Eye (tissue), 1 donor: ENCODE measurements at places on chromosomes 1 and 21.

- no peak for DNase-seq
Measured at GRCh38 chr21:33055991-33056390, 13.9 kb upstream of the OLIG1 start.

DNA sequence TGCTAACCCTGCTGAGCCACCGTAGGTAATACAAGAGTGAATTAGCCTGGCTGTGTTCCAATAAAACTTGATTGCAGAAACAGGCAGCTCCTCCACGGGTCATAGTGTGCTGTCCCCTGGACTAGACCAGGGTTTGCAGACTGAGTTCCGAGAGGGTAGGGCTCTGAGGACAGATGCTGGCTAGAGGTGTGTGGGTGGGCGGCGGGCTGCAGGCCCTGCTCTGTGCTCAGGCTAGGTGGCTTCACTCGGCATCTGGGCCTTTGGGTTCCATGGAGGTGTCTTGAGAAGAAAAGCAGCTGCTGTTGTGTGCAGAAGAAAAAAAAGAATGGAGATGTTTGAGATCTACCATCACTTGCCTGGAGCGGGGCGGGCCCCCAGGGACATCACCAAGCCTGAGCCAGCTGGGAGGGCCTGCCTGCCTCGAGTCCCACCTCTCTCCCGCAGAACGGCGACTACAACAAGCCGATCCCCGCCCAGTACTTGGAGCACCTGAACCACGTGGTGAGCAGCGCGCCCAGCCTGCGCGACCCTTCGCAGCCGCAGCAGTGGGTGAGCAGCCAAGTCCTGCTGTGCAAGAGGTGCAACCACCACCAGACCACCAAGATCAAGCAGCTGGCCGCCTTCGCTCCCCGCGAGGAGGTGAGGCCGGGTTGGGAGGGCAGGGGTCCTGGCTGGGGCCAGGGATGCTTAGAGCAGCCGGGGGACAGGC is 7.9 kb downstream of the TMEM201 start:
- no peak for DNase-seq

DNA sequence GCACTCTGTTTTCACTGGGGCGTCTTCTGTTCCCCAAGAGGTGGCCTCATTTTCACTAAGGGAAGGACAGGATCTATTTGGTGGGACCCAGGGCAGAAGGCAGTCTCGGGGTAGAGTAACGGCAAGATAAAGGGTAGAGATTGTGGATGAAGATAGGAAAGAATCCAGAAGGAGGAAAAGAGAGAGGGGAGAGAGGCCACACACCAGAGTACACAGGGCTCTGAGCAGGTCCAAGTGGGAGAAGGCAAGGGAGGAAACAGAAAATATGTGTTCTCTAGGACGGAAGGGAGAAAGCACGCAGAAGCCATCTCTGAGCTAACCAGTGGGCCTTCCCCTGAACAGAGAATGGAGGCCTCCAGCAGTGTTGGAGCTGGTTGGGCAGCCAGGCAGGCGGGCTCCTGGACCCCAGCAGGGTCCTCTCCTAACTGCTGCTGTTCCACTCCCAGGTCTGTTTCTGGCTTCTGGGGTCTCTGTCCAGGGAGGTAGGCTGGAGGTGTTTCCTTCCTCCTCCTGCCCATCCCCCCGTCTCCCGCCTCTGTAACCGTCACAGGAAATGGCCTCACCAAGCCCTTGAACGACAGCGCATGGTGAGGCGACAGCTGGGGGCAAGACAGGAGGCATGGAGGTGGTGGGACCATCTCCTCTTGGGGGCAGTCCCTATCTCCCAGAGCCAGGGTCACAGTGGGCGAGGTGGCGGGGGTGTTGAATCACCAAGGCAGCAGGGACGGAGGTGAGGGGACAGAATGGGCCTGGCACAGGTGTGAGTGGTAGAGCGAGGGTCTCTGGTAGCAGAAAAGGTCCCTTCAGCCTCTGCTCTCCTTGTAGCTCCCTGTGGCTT is 649 bp downstream of the PTPN7 start:
- DNase-seq: no peak

GRCh38 chr1:159879977-159880376 is 17.5 kb upstream of the VSIG8 start:
- DNase-seq: no peak

DNA sequence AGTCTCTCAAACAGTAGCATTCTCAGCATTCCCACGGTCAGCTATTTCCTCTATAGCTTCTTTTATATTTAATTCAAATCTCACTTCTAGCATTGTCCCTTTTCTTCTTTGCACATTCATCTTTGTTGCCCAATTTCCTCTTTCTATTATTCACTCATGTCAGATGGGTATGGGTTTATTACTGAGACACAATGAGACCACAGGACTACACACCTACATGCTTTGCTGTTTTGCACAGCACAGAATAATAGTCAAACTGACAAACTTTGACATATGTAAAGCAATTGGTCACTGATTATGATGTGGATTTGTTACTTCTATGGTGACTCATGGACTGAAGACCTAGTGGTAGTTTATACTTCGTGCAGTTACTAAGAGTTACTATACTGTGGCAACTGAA is 5.8 kb upstream of the CD1C start:
- DNase-seq: no peak

DNA sequence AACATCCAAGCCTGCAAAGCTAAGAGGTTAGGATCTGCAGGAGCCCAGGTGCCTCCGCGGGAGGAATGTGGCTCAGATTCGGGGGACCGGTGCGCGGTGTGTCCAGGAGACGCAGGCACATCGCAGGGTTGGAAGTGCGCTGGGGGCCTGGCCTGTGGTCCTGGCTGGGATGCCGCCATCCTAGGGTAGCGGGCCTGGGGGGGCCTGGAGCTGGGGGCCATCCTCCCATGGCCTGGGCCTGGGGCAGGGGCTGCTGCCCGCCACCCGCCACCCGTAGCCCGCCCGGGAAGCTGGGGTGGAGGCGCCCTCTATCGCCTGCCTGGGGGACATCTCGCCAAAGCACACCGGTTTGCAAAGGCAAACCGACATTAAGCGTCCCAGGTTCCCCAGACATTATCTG is 170.6 kb upstream of the ARHGEF16 start:
- DNase-seq: peak; percentile 68

- DNase-seq: no peak
Measured at GRCh38 chr1:180525715-180526039, 23.3 kb upstream of the ACBD6 start.

DNA sequence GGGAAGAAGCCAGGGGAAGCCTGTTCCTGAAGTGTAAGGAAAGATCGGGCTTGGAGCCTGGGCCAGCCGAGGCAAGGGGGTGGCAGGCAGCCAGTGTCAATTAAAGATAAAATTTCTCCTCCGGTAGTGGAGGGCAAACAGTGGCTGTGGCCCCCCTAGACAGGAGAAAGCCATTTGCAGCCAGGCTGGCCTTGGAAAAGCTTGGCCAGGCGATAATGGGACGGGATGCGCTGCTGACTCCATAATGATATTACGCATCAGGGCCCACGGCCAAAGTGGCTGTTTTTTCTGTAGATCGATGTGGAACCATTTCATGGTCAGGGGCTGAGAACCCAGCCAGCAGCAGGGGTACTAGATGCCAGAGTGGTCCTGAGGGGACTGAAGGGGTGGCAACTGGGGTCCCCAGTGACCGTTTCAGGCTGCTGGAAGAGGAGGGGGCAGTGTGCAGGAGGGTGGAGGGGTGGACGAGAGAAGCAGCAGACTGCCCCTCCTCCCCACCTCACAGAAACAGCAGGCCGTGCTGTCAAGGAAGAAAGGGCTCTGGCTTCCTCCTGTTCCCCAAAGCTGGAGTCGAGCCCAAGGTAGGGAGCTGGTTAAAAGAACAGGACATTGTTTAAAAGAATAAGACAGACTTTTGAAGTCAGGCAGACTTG is 25.2 kb downstream of the KCNC4 start:
- peak; percentile 60 for DNase-seq

DNA sequence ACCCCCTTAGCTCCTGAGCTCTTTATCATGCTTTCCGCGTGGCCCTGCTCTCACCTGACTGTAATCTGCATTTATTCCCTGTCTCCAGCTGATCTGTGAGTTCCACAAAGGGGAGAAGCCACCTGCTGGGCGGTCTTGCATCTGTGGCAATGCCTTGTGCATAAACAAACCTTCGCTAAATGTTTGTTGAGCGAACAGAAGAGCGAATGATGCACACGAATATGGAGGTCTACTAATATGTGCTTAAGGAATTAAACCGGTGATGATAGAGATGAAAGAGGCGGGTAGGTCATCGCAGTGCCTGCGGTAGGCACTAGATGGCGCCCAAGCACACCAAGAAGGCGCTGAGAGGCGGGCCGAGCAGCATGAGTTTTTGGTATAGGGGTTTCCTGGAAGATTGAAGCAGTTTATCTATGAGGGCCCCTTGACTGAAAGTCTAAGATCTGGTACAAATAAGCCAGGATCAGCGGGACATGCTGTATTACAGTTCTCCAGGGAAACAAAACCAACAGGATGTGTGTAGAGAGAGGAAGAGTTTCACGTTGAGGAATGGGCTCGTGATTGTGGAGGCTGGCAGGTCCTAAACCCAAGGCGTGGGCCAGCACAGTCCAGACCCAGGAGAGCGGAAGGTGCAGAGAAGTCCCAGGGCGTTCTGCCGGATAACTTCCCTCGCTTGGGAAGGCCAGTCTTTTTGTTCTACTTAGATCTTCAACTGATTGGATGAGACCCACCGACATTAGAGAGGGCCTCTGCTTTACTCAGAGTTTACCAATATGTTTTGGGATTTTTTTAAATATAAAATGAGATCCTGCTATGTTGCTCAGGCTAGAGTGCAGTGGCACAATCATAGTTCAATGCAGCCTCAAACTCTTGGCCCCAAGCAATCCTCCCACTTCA is 34.7 kb downstream of the TOMM20 start:
- DNase-seq: peak; percentile 93
